ENCODE measurements at places on chromosomes 16 and 17. TPM values are rescaled to one million over a fixed set of nuclear protein-coding genes. Genes with fewer than 3 reads are reported as not detected.

- no peak for DNase-seq
Measured at GRCh38 chr16:67931712-67932461, at the start of gene CTRL. CTRL (minus strand) TSS chr16:67931862; CDS start chr16:67931852, 10 bp downstream.

GRCh38 chr16:2370721-2371120, 30.2 kb upstream of the ABCA3 start:
- DNase-seq = no peak

GRCh38 chr16:11038777-11039176, 94.4 kb downstream of the CLEC16A start:
- DNase-seq = no peak

GRCh38 chr17:44543213-44543904, 13.9 kb upstream of the FZD2 start:
- DNase-seq = peak; percentile 99

Gene CACNG5
- not detected for total RNA-seq

DNA sequence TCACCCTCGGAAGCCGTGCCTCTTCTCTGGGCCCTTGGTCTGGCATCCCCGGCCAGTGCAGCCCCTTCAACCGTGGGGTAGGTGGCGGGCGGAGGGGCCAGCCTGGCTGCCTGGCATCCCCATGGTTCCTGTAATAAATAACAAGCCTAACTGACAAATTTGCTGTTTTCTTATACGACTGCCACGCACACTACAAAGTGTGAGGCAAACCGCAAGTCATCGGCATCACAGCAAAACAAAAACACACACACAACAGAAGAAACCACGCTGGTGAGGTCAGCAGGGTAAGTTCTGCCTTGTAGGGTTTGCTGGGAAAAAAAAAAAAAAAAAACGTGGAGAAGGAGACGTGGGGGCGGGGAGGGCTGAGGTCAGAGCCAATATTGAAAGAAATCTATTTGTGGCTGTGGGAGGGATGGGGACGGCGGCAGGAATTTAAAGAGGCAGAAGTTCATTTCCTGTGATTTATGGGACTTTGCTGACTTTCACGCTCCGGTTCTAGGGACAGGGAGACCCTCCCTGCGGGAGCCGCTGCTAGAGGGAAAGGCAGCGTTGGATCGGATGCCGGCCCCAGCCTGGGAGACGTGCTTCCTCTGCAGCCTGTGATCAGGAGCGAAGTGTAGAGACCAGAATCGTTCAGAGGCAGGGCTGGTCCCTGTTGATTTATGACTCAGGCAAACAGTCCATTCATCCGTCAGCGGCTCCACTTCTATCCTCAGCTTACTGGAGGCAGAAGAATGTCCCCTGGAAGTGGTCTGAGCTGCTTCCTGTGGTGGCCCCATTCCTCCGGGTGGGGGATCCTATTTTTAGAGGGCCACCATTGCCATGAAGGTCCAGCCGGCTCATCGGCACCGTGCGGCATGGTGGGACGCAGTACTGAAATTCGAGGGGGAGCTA, 162.8 kb downstream of the FOXL1 start:
- DNase-seq = peak; percentile 96

Gene KRT34
- total RNA-seq = 1.6 TPM

GRCh38 chr17:75489511-75489955, 25.8 kb downstream of the CASKIN2 start:
- no peak for DNase-seq

GRCh38 chr17:74153821-74154430, 49.6 kb upstream of the RPL38 start:
- DNase-seq = no peak

- no peak for DNase-seq
Measured at GRCh38 chr17:17981330-17981729, 8.7 kb downstream of the DRC3 start.

Gene FZD2
- total RNA-seq = 17.5 TPM

Gene RIPOR1
- total RNA-seq = 20.1 TPM

DNA sequence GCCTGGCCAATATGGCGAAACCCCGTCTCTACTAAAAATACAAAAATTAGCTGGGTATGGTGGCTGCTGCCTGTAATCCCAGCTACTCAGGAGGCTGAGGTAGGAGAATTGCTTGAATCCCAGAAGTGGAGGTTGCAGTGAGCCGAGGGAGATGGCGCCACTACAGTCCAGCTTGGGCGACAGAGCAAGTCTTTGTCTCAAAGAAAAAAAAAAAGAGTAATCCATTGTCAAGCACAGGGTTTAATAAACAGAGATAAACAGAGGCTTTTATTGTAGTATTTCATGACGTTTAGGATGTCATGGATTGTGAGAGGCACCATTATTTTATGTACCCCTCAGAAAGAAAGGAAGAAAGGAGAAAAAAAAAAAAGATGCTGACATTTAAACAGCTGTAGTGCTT, 75.2 kb upstream of the RNU2-1 start:
- DNase-seq = peak; percentile 22

GRCh38 chr16:53457670-53458069, 23.4 kb downstream of the RBL2 start:
- DNase-seq = no peak

GRCh38 chr17:57487573-57487972, 231.2 kb downstream of the MSI2 start:
- no peak for DNase-seq

Gene ULK2
- 5.5 TPM for total RNA-seq

DNA sequence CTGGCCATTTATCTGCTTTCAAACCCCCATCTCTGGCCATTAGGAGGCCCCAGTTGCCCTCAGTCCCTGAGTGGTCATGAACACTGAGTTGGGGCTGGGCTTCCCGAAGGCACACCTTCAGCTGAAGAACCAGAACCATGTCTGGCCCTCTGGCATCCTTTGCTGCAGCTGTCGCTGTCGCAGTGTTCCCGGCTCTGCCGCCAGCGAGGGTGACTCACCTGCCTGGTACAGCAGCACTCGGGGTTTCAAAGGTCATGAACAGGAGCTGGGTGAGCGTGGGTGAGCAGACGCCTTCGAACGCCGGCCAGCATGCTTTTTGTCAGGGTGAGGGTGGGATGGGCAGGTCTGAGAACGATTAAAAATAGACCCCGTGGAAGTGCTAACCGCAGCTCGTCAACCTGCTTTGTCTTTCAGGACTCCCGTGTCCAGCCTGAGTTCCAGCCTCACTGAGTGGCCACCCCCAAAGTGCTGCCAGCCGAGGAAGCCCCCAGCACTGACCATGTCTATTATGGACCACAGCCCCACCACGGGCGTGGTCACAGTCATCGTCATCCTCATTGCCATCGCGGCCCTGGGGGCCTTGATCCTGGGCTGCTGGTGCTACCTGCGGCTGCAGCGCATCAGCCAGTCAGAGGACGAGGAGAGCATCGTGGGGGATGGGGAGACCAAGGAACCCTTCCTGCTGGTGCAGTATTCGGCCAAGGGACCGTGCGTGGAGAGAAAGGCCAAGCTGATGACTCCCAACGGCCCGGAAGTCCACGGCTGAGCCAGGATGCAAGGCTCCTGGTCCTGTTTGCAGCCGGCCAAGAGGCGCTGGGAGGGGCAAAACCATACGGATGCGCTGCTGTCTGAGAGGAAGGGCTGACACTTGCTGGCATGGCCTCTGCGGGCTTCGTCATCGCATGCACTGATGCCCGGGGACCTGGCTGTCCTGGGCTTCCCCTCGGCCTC, 7.6 kb downstream of the SNN start:
- DNase-seq = no peak

Gene FOXJ1
- total RNA-seq = not detected

Gene C1QL1
- total RNA-seq = not detected

- DNase-seq = no peak
Measured at GRCh38 chr16:87954826-87955225, 3.6 kb downstream of the BANP start.

Gene MPO
- total RNA-seq = not detected

Gene NLRC3
- not detected for total RNA-seq

Gene SPN
- not detected for total RNA-seq

GRCh38 chr16:22322021-22322471, 24.8 kb downstream of the POLR3E start:
- DNase-seq = peak; percentile 30

DNA sequence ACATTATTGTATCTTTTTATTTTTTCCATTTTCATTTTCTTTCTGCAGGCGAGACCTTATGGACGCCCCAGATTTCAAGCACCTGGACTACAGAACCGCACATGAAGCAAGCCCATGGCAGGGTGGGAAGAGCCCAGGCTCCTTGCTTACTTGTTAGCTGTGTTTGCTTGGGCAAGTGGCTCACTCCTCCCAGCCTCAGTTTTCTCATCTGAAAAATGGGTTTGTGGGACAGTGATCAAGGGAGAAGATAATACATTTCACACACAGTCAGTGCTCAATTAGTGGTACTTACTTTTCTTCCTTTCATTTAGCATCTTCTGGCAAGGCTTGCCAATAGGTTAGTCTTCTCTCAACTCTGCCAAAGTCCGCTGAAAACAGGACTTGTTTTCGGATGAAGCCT, 117.5 kb downstream of the IRX3 start:
- DNase-seq = no peak

GRCh38 chr17:72336026-72336803, 215.4 kb downstream of the SOX9 start:
- DNase-seq = peak; percentile 36

Gene P2RX1
- 5.1 TPM for total RNA-seq

GRCh38 chr16:55562936-55563335, 3.5 kb upstream of the CAPNS2 start:
- DNase-seq = no peak

DNA sequence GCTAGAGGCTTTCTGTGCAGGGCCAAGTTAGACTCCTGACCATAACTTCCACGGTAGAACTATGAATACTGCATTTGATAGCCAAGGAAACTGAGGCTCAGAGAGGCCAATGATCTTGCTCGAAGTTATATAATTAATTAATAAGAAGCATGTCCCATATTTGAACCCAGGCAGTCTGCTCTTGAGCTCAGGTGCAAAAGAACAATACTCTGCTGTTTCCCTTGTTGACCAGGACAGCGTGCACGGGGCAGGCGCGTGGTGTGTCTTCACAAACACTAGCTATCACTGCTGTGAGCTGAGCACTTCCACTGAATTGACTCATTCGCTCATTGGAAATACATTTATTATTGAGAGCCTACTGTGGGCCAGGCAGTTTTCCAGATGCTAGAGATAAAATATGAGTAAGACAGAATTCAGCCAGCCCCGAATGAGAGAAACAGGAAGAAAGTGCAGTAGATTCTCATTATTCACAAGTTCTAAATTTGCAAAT, 1.6 kb downstream of the CHD9 start:
- no peak for DNase-seq

DNA sequence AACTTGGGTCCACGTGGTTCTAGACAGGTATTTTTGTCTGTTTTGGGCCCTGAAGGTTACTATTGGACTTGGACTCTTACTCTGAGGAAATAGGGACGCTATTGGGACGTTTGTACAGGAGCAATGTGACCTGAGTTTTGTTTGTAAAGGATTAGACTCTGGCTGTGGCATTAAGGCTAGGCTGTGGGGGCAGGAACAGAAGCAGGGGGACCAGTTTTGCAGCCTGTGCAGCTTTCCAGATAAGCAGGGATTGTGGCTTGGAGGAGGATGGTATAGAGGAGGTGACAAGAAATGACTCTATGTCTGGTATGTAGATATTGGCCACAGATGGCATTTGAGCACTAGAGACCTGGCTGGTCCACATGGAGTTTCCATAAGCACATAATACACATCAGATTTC, 12.8 kb downstream of the NOD2 start:
- no peak for DNase-seq

DNA sequence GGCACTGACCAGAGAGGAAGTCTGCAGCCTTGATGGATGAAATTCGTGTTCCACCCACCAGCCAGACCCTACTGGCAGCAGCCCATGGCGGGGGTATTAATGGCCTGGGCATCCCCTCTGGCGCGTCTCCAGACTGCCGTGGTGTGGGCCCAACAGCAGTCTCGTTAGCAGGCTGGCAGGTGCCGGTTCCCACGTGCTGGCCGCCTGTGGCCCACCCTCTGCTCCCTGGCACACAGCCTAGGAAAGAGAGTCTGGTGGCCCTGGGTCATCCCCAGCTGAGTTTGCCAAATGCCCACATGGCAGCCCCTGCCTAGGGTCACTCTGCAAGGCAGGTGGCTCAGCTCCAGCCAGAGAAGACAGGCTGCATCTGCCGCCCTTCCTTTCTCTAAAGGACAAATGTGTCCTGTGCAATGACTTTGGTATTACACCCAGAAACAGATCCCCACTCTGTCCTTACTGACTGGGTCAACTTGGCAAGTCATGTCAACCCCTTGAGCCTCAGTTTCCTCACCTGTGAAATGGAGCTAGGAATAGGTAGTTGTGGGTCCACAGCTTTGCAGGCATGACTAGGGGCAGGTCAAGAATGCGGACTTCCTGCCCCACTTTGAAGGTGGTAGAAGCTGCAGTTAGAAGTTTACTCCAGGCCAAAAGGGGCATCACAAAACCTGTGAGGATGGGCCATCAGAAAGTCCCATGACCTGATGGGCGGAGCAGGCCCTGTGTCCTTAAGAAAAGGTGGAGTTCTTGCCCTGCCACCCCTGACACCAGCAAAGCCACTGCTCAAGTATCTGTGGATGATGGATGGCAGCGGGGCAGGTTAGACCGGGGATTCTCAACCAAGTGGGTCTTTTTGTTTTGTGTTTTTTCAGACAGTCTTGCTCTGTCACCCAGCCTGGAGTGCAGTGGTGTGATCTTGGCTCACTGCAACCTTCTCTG, 76.6 kb downstream of the ABCC6 start:
- DNase-seq = no peak

DNA sequence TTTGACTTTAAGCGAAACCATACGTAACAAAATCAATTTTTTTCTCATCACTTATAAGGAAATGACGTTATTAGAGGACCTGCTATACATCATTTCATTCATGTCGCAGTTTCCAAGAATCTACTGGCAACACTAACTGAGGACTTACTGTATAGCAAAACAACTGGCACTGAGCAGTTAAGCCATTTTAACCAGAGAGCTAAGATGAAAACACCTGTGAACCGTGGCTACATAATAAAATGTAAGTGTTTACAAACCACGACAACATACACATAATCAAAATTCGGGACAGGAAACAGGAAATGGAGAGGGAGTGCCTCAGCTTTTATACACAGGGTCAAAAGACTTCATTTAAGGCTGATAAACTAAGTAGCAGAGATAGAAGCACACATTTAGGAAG, 29.5 kb downstream of the METTL16 start:
- no peak for DNase-seq

Gene COPZ2
- total RNA-seq = 21.1 TPM

Gene ZPBP2
- not detected for total RNA-seq

GRCh38 chr17:65156185-65156834, 19.1 kb downstream of the RGS9 start:
- DNase-seq = no peak

- DNase-seq = no peak
Measured at GRCh38 chr17:42917236-42917603, 16.6 kb downstream of the G6PC1 start.

GRCh38 chr17:50688245-50688644, 19.5 kb downstream of the ANKRD40 start:
- no peak for DNase-seq
